Stimulated activated CD4-positive, alpha-beta T cell treated with anti-CD3 and anti-CD28 coated beads, Interleukin-1b, Interleukin-23, amount 100 ng/mL, for 4 hours (primary cell): ENCODE measurements at places on chromosomes 2 and 18.

DNA sequence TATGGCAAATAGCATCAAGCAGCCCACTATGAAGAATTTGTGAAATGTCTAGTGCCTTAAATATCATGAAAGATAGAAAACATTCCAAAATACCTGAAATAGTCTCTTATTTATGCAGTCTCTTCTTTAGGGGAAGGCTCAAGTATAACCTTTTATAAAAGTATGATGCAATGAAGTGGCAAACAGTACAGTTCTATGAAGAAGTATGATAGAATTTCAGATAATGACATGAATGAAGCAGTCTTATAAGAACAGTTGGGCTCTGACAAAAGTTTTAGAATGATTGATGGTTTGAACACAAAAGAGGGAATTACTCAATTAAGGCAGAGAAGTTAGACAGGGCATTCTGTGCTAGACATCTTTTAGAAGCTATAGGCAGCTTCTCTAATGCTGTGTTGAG lies 1791.8 kb upstream of the PIK3C3 start:
- no peak for DNase-seq

GRCh38 chr18:26931659-26932058 lies 66.2 kb upstream of the AQP4 start:
- no peak for DNase-seq

GRCh38 chr18:31244771-31245394 lies 73.1 kb upstream of the DSG1 start:
- no peak for DNase-seq

- no peak for DNase-seq
Measured at GRCh38 chr2:12623051-12623450, 93.7 kb upstream of the TRIB2 start.

DNA sequence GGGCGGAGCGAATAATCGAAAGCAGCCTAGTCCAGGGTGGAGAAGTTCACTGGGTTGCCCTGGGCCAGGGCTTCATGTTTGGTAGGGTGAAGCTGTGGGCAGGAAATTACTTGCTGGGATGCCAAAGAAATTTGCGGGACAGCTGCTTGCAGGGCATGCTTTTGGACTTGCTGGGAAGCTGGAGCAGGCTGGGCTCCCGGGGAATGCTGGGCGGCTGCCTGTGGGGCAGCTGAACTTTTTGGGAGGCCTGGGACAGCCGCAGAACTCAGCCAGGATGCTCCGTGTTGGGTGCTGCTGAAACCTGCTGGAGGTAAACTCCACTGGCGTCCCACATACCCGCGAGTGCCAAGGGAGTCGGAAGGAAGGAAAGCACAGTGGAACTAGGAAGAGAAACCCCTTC lies 31.9 kb downstream of the ASB1 start:
- DNase-seq = no peak

GRCh38 chr2:189304360-189304759 lies 124.8 kb upstream of the COL5A2 start:
- no peak for DNase-seq

- no peak for DNase-seq
Measured at GRCh38 chr2:105570757-105571156, 171.9 kb upstream of the FHL2 start.

DNA sequence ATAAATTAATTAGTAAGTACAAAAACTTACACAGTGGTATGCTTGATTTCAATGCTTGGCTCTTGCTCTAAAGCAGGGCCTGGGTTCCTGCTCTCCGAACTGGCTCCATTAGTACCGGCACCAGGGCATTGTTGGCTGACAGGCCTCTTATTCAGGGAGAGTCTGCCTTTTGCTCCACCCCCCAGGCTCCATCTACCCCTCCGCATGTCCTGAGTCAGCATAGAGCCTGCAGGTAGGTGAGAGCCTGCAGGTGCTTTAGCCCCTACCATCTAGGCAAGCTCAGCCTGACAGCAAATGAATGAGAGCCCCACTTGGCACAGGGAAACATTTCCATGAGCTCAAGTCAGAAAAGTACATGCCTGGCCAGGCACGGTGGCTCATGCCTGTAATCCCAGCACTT lies 35.1 kb upstream of the EFHD1 start:
- no peak for DNase-seq

- no peak for DNase-seq
Measured at GRCh38 chr2:178359192-178359912, 91.6 kb downstream of the PRKRA start.

DNA sequence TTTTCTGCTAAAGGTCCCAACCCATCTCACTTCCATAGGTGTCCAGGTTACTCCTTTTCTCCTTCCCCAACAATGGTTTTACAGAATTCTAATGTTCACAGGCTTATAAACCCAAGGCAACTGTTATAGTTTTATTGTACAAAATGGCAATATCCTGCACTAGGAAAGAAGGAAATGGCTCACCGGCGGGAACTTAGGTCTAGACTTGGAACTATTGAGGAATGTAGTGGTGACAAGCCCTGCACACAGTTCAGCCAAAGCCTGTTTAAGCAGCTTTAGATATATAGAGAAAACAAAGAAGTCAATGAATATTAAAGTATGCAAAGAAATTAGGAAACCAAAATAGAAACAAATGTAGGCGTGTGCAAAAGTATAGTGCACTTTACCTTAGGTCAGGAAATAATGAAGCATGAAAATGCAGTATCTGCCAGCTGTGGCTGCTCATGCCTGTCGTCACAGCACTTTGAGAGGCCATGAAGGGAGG lies 22.7 kb upstream of the KCNG3 start:
- DNase-seq = no peak

DNA sequence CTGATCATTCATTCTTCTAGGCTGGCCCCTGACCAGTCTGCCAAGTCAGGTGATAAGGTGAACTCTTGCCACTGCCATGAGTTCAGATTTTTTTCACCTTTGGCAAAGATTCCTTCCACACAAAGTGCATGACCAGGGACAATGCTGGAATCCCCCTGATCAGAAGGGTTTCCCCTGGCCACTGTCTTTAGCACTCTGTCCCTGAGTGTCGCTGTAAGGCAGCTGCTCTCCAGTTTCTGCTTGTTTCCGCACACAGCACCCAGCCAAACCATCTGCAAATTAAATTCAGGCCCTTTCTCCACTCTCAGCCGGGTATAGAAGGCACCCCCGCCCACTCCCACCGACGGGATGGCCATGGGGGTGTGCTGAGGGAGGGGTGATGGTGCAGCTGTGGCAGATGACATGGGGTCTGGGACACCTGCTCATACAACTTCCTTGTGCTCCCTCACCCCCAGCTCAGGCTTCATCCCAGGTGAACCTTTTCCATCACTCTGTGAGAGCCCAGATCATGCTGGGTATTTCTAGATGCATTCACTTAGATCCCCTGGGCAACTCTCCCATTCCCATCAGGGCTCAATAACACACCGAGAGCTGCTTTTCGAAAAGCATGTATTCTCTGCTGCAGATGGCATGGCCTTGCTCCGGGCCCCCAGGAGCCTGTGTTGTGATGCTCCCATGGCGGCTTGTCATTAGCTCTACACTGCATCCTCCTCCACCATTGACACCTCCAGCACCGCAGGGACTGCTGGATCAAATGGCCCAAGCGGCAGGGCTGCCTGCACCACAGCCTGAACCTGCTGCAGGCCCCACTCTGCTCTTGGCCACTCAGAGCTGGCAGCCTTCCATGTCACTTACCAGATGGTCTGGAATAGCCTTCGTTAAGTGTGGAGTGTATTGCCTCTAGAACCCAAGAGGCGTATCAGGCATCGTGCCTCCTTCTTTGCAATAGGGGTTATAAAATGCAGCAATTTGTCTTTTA lies 52.3 kb upstream of the ROCK2 start:
- DNase-seq = no peak

DNA sequence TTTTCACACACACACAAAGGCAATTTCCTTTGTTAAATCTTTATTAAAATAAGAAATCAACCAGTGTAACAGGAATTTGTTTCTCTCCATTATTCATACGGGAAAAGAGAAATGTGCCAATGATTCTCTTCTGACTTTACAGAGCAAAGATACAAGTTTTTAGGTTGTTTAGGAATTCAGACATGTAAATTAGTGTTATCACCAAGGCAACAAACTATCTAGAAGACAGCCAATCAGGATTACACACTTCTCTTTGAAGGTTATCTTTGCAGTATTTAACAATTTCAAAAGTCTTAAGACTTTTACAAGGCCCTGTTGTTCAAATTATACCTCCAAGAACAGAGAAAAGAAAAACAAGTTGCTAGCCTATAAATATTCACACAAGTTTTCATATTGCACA lies 14.5 kb downstream of the CD302 start:
- DNase-seq = no peak

GRCh38 chr2:53575721-53576124 lies 191.9 kb upstream of the CHAC2 start:
- no peak for DNase-seq

- DNase-seq = no peak
Measured at GRCh38 chr2:96927405-96928171, 57.7 kb upstream of the SEMA4C start.

GRCh38 chr2:230202430-230203109 lies 17.2 kb downstream of the SP110 start:
- DNase-seq = no peak

GRCh38 chr2:85016446-85016845 lies 45.5 kb downstream of the KCMF1 start:
- no peak for DNase-seq

DNA sequence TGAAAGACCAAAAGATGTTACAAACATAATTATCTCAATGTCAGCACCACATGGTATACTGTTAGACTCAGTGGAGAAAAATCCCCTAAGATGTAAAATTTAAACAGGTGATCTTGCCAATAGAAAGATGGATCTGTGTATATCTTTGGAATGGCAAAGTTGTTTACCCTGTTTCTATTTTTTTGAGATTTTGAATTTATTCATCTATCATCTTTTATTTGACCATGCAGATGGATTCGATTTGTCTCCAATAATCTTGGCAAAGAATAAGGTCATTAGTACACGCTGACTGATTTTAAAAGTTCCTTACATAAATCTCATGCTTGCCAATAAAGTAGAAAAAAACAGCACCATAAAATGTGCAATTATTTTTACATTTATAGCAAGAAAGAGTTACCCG lies 459.3 kb downstream of the MBD2 start:
- no peak for DNase-seq

DNA sequence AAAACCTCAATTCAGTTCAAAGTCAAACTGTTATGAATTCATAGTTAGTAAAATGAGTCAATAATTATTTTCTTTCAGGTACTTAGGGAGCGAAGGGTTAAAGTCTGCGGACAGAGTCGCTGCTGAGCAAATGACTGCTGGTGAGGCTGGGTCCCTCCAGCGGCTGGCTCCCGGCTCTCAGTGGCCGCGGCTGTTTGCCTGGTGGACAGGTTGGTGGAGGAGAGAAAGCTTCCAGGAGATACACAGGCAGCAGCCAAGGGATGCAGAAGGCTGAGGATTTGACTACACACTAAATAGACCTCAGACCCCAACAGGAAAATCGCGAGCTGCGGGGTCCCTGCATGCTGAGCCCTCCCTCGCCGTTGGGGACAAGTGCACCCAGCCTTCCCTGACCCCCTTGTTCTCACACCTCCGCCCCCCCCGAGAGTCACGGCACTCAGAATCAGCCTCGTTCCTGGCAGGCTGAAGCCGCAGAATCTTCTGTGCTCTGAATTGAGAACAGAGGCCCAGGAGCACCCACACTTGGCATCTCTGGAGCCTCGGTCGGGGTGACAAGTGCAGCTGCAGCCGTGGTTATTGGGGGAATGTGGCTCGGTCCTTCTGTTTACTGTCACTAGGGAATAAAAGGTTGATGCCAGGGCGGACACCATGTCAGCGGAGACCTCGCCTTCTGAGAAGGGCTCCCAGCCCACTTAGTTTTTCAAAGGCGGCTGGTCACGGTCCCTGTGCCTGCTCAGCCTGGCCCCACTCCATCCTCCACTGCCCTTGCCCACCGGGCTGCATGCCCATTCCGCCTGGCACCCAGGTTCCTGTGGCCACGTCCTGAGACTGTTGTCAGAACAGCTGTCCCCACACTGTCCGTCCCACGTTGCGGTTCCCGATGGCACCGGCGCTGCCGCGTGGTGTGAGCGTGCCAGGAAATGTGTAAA lies 74.0 kb downstream of the SLC66A2 start:
- DNase-seq = no peak

- DNase-seq = no peak
Measured at GRCh38 chr18:31657823-31658669, 26.3 kb downstream of the B4GALT6 start.

DNA sequence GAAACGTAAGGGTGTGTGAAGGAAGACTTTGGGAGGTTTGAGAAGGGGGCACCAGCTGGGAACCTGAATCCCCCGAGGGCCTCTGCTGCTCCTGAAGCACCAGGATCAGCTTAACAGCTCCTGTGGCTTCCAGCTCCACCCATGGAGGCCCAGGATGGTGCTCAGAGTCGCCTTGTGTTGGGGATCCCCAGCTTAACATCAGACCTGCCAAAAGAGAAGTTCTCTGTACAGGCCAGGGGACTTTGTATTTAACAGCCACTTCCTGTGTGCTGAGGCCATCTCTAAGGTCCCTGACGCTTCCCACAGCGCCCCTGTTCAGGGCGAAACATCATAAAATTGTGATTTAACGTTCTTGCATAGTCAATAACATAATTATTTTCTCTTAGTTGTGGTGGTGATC lies 77.5 kb downstream of the NCK2 start:
- DNase-seq = no peak

GRCh38 chr2:241020629-241021190 lies 22.3 kb downstream of the SNED1 start:
- no peak for DNase-seq

GRCh38 chr2:68948710-68949109 lies 4.0 kb downstream of the GKN2 start:
- DNase-seq = no peak

GRCh38 chr2:26558271-26559043 lies 80.5 kb upstream of the OTOF start:
- DNase-seq = no peak

- DNase-seq = no peak
Measured at GRCh38 chr2:162174746-162175145, 22.7 kb upstream of the GCG start.

- no peak for DNase-seq
Measured at GRCh38 chr2:188659656-188660406, 314.3 kb upstream of the COL3A1 start.

DNA sequence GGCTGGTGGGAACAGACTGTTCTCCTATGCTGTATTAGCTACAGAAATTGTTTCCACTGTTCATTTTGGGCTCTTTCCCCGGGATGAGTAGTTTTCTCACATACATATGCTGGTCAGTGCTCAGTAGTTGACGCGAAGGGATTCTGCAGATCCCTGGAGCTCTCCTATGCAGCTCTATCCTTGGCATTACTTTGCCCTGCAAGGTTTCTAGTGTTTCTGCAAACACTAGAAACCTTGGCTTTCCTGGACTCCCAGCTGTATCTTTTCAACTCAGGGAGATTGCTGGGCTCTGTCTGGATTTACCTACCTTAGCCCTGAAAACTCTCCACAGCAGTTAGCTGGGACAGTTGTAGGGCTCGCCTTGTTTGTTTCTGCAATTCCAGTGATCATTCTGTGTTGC lies 10.9 kb downstream of the KIAA1328 start:
- DNase-seq = no peak

DNA sequence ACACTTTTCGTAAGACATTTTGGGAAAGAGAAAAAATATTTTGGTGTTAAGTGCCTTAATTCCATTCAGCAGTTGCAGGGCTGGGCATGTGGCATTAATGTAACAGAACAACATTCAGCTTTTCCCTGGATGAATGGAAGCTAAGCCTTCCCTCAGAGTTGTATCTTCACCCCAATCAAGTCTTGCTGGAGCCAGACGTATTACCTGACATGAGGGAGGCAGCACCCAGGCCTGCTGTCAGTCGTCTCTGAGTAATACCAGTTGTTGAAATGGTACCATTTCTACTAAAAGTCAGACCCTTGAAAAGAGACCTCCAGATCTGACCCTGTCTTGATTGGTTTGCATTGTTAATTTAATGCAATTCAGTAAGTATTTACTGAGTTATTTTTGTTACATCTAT lies 57.5 kb downstream of the MALT1 start:
- DNase-seq = no peak

- no peak for DNase-seq
Measured at GRCh38 chr18:44325903-44326635, 354.6 kb upstream of the SETBP1 start.
